Frontal cortex (tissue), 4 donors: ENCODE measurements at places on chromosomes 12 and 14.

- DNase-seq = no peak
Measured at GRCh38 chr14:94175011-94175745, 1.1 kb downstream of the PPP4R4 start.

- no peak for DNase-seq
Measured at GRCh38 chr14:68325267-68325807, 467.5 kb downstream of the ZFP36L1 start.

- no peak for DNase-seq
Measured at GRCh38 chr12:121723200-121723599, 10.6 kb downstream of the TMEM120B start.

GRCh38 chr14:47208434-47208833 is 467.0 kb downstream of the MDGA2 start:
- DNase-seq = no peak

DNA sequence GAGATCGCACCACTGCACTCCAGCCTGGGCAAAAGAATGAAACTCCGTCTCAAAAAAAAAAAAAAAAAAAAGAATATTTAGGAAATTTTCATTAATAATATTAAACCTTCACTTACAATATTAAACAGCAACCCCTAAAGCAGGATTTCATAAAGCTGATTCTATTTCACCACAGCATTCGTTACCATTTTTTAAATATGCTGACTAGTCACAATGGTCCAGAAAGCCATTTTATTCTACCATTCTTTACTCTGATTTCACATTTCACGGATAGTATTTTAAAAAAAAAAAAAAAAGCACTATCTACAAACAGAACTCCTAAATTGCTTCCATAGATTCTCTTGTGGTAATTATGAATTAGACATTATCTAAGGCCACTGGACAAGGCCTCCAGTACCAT is 27.6 kb downstream of the SARNP start:
- DNase-seq = no peak

GRCh38 chr12:69553628-69554248 is 31.5 kb upstream of the CCT2 start:
- DNase-seq = peak; percentile 22

DNA sequence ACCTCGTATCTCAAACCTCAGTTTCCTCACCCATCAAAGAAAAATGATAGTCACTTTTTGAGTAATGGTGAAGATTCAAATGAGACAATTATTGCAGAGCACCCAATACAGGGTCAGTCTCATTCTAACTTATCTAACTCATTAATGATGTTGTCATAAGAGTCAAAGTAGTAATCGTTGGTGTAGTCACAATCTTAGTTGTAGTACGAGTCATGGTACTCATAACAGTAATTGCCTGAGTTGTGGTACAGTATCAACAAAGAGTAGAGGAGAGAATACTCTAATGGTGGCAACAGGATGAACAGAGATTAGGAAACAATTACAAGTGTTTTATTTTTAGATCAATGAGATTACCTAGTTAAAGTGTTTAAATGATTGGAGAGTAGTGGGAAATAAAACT is 93.6 kb upstream of the TMTC2 start:
- no peak for DNase-seq

DNA sequence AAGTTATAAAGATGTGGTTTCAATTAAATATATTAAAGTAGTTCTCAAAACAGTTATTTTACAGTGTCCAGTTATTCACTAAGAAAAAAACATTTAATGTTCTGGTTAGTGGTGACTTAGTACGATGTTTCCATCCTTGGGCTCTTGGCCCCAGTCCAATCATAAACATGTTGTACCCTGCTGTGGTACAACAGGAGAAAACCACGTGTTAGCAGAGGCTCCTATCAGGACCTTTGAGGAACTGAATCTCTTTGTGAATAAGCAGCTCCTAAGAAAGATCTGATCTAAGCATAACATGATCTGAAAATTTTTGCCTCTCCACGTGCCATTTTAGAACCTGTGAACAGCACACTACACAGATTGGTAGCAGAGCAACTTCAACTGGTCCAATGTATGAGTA is 234.0 kb downstream of the SYT1 start:
- no peak for DNase-seq

- peak; percentile 78 for DNase-seq
Measured at GRCh38 chr14:105473677-105474482, 741 bp upstream of the CRIP2 start.

- no peak for DNase-seq
Measured at GRCh38 chr14:101731187-101732080, 30.1 kb upstream of the PPP2R5C start.

DNA sequence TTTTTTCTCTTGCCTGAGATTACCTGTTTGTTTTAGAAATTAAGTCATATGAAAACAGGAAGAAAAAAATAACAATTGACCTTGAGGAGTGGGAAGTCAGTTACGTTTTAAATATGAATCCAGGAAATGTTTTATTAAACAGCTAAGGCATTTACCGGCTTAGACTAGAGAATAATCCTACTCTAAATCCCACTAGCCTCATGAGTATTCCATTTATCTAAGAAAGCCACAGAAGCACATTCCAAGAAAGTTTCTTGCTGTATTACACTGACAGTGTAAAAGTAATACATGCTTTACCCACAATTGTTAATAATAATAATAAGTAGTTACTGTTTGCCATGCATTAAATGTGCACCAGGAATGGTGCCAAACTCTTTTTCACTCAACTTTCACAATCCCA is 90.9 kb downstream of the BMP4 start:
- DNase-seq = no peak

DNA sequence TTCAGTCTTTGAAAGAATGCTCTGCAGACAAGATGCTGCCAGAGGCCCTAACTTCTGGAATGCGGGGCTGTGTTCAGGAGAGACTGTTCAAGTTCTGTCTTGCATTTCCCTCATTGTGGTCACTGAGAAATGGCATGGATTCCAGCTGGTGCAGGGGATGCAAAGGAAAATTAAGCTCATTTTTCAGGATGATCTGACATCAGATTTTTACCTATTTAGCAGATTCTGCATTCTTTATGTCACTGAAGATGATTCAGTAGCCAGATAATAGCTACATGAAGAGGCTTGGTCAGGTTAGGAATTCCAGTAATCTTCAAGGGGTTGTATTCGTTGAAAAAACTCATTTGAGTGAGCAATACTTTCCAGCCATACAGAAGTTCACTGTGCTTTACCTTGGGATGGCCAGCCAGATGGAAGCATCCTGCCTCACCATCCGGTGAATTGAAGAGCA is 16.1 kb upstream of the MFAP5 start:
- no peak for DNase-seq

- DNase-seq = no peak
Measured at GRCh38 chr14:25069879-25070278, 19.9 kb upstream of the STXBP6 start.

DNA sequence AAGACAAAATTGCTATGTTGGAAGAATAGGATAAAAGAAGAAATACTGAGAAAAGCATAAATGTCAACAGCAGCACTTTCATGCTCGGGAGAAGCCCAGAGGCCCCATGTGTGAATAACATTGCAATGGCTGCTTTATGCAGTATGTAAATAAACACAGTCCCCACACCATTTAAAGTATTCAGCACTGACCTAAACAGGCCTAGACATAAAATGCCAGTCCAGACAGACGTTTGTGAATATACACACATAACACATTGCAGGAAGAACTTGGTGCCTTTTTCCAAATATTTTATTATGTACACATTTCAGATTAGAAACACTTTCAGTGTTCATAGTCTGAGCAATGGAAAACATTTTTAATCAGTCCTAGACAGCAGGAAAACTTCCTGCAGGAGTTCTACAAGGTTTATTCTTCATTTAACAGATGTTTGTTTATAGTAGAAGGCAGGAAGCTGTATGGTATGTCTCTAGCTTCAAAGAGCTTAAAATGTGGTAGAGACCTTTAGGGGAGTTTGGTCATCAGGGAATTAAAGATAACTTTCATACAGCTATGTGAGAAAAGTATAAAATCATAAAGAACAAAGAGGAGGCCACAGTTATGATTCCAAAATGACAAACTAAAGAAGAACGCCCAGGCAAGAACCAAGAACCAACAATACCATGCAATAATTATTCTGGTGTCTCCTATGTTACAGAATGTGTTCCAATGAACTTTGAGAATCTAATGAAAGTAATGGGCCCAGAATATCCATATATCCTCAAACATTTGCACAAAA is 30.6 kb upstream of the SLC38A2 start:
- DNase-seq = no peak

DNA sequence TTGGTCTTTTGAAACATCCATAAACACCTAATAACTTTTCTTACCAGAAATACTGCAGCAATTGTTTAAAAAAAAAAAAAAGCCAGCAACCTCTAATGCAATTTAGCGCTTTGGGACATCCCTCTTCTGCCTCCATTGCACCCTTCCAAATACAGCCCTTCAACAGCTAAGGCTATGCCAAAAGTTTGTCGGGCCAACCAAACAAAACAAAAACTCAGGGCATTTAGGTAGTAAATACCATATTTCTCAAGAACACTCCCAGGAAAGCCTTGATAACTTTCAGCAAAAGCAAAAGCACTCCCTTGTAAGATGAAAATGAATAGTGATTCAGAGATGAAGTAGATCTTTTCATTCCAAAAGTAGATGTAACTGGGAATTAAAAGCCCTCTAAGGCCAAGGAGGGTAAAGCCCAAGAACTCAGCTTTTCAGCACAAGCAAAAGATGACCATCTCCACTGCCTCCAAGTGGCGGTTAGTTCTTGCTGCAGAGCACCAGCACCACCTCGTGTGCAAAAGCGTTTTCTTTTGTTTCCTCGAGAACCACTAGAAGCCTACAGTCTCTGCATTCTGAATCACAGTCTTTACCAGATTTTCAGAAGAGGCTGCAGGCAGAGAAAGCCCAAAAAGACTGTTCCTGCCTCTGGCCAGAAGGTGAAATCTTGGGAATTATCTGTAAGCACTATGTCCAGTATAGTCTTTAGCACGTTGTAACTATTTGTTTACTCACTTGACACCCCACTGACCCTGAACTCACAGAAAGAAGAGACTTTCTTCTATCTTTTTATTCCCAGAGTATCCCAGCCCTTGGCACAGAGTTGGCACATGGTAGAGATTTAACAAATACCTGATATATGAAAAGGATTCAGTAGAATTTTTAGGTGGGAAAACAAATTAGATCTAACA is 53.1 kb downstream of the SIX6 start:
- DNase-seq = peak; percentile 29

- DNase-seq = no peak
Measured at GRCh38 chr12:116718655-116719454, 19.0 kb downstream of the SPRING1 start.

DNA sequence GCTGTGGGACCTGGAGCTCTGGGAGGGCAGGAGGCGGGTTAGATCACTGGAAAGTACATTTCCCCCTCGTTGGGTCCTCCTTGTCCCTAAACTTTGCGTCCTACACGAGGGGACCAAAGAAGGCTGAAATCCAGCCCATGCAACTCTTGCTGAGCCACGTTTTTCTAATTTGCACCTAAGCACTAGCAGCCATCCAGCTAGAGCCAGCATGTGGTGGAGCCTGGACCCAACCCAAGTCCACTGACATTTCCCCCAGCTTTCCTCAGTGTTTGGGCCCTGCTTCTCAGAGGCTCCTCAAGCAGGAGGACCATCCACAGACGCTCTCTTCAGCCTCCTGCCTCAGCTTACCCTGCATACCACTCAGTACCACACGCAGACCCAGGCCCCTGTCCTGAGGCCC is 49.7 kb downstream of the TSPAN11 start:
- no peak for DNase-seq

GRCh38 chr12:105741786-105742566 is 396.8 kb downstream of the NUAK1 start:
- no peak for DNase-seq

DNA sequence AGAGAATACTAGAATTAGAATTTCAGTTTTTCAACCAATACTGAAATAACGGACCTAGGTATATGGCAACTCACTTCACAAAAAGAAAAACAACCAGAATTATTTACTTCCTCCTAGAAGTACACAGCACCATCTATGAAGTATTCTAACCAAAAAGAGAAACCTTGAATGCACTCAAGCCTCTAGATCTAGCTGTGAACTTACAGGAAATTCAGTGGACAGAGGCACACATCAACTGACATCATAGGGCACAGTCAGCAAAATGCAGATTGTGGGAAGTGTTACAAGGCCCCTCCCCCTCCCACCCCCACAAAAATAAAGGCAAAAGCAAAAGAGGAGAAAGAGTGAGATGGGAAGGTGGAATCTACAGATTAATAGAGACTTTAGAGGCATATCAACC is 102.4 kb downstream of the TMTC1 start:
- no peak for DNase-seq

GRCh38 chr14:75426332-75427125 is 1.3 kb upstream of the JDP2 start:
- no peak for DNase-seq

- no peak for DNase-seq
Measured at GRCh38 chr12:90280033-90280432, 571.4 kb upstream of the ATP2B1 start.

DNA sequence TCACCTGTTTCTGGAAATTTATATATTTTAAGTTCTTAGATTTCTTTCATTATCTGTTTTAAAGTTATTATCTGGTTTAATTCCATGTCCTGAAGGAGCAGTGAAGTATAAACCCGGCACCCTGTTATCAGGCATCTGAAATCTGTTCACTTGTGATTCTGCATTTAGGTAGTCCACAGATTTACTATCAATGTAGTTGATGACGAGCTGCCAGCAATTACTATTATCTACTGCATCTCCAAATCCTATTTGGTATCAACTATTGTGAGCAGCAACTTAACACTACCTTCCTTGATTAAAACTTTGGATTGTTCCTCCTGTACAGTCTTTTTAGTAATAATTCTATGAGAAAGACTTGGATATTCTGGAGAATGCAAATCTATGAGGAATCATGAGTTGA is 36.1 kb downstream of the PRORP start:
- DNase-seq = no peak

DNA sequence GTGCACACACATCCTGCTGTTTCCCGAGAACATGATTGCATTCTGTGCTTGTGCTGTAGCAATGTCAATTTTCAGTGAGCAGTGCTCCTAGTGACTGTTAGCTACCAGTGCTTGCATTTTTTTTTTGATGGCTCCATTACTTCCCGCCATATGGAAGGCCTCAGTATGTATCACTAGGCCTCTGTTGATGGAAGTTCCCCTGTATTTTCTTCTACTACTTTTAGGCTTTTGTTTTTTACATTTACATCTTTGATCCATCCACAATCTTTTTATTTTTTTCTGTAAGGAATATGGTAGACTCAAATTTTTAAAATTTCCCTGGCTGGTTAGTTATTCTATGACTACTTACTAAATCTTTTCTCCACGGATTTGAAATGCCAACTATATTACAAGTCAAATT is 49.1 kb downstream of the ZNF664 start:
- no peak for DNase-seq

DNA sequence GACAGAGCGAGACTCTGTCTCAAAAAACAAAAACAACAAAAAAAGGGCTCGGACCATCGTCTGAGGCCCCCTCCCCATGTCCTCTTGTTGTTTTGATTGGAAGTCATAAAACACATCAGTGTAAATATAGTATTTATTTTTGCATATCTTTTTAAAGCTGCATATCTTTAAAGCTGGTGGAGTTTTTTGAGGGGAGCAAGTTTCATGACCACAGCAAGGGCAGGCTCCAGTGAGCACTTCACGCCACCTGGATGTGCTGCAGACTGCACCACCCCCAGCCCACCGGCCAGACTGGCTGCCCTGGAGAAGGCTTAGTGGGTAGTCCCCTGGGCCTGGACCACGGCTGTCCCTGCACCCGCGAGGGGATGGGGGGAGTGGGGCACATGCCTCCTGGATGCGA is 11.9 kb upstream of the BCL7A start:
- DNase-seq = no peak
